ENCODE measurements at places on chromosomes 4 and X.

GRCh38 chrX:38882894-38883626 lies 81.8 kb downstream of the MID1IP1 start:
- DNase-seq = peak; percentile 42

DNA sequence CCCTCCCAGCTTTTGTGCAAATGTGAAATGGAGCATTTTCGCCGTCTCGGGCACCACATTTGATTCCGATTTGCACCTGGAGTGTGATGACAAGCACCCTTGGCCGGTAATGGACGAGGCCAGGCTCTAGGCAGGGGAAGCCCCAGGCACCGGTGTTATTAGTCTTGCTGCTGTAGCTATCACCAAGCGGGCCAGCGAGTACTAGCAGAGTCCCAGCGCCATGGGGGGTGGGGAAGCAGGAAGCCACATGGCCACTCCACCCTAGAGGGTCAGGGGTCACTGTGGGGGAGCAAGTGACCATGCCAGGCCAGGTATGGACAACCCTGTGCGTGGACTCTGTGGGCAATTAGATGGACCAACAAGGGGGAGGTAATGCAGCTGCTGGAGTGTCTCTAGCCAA lies 88.8 kb downstream of the CPZ start:
- no peak for DNase-seq

GRCh38 chr4:1727117-1728031 lies 6.1 kb downstream of the TACC3 start:
- peak; percentile 65 for DNase-seq

DNA sequence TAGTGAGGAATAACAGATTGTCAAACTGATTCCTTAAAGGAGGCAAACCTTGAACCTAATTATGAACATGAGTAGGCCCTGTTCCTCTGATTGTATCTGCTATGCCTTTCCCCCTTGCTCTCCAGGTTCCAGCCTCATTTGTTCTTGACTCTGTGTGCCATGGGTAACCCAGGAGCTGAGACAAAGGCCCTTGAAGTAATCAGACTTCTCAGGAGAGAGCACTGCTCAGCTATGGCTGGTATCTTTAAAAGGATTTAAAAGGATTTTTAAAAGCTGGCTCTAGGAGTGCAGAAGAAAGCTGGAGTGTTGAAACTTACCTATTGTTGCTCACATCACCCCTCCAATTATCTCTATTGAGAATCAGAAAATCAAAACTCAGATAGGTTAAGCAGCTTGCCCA lies 1565.5 kb upstream of the AGA start:
- DNase-seq = no peak

DNA sequence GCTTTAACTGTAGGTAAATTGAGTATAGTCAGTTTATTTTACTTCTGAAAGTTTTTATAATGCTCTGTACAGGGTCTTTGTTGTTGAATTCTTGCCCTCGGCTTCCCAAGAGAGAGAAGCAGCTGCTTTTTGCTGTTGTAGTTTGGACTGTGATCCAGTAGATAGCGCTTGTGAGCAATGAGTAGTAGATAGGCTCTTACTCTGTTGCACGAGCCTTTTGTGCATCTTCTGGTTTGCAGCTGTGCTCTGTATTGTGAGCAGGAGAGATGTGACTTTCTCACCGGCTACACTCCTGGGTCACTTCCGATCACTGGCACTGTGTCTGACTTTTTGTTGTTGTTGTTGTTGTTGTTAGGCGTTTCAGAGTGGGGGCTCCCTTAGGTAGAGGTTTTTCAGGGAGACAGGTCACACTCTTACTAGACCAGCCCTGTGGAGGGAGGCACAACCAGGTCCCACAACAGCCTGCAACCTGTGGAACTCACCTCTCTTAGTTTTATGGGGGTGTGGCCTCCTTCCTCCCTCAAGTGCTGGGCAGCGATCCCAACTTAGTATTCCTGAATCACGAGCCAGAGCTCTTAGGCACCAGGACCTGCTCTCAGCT lies 822.1 kb upstream of the GALNTL6 start:
- peak; percentile 4 for DNase-seq

- DNase-seq = no peak
Measured at GRCh38 chr4:60588556-60588955, 611.6 kb upstream of the ADGRL3 start.

- no peak for DNase-seq
Measured at GRCh38 chr4:81486502-81486901, 14.8 kb upstream of the RASGEF1B start.

- no peak for DNase-seq
Measured at GRCh38 chrX:39249999-39250398, 448.7 kb downstream of the MID1IP1 start.

DNA sequence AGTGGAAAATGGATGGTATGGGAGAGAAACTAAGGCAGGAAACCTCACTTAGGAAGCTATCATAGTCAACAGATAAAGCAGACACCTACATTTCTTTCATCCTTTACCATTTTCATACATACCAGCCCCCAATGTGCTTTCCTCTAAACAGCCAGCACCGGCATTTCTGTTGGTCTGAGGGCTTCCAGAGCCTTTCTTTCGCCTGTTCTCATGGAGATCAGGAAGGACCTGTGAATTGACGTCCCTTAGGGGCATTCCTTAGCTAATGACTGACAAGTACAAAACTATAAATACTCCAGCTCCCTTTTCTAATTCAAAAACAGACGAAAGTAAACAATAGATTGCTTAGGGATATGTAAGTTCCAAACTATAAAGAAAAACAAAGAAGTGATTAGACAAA lies 215.5 kb upstream of the CNKSR2 start:
- no peak for DNase-seq
